ENCODE measurements at places on chromosomes 1 and 21.

DNA sequence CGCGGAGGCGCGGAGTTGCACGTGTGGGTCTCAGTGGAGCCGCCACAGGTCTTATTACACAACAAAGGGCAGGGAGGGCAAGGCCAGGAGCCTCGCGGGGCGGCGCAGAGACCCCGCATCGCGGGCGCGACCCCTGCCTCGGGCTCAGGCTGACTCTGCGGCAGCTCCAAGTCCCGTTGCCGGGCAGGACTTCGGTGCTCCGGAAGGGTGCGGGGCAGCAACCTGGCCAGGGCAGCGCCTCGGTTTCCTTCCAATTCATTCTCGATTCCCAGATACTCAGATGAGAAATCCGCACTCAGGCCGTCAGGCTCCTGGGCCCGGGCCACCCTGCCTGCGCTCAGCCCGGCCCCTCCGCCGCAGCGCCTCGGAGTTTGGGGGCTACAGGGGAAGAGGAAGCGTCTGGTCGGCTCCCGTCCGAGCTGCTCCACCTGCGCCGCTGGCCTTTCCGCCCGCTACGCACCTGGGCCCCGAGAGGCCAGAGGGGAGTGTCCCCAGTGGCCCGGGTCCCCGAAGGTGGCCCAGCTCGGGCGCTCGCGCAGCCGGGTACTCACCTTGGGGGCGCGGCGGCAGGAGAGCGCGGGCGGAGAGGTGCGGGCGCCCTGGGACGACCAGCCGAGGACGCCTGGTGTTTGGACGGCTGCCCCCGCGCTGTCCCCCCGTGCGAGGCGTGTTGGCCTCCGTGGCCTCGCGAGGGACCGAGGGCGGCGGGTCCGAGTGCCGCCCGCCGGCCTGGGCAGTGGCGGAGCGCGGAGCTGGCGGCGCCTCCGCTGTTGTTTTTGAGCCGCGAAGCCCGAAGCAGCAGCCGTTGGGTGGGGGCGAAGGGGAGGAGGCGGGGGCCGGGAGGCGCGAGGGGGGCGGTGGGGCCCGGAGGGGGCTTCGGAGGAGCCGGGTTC lies 1.1 kb upstream of the PRDM16 start:
- no peak for DNase-seq

GRCh38 chr1:108070662-108071061 lies 105.7 kb upstream of the VAV3 start:
- no peak for DNase-seq

- no peak for DNase-seq
Measured at GRCh38 chr1:197397895-197398294, 129.8 kb downstream of the CRB1 start.

- peak; percentile 46 for DNase-seq
Measured at GRCh38 chr1:226372885-226373284, 35.0 kb downstream of the PARP1 start.

DNA sequence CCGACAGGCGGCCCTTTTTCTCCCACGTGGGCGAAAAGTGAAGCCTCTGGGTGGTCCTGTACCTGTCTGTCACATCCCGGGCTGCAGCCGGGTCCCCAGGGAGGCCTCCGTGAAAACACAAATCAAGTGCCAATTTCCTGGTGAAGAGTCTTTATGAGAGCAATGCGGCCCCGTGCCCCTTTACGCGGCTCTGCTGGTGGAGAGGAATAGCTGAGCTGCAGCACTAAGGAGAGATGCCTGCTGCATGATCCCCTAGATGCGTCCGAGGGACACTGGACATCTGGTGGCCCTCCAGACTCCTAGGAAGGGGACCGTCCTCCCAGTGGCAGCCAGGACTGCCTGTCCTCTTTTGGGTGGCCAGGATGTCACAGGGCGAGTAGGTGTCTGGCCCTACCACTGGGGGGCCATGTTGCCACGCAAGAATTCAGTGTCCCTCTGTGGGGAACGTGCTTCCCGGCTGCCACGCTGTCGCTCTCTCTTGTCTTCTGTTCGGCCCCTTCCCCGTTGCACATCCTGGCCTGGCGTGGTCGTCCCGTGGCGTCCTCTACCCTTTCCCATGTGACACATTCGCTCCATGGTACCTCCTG lies 38.7 kb downstream of the COL18A1 start:
- no peak for DNase-seq

- no peak for DNase-seq
Measured at GRCh38 chr1:47919113-47919833, 77.9 kb downstream of the TRABD2B start.

GRCh38 chr1:19061798-19062197 lies 105.3 kb upstream of the IFFO2 start:
- no peak for DNase-seq

- no peak for DNase-seq
Measured at GRCh38 chr1:13751985-13752384, 52.0 kb downstream of the PRDM2 start.

DNA sequence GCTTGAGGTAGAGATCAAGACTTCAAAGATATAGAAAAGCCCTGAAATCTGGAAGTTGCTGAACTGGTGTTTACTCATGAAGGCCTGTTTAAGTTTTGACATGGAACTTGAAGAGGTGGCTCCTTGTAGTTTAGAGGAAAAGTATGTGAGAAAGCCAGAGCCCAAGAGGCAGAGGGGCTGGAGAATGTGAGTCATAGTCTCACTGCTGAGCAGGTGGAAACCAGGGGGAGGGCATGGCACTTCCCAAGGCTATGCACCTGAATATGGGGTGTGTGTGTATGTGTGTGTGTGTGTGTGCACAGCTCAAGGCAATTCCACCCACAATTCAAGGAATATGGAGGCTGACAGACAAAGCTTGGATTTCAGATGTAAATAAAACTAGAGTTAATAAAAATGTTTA lies 46.8 kb upstream of the C1orf198 start:
- DNase-seq, result no peak

DNA sequence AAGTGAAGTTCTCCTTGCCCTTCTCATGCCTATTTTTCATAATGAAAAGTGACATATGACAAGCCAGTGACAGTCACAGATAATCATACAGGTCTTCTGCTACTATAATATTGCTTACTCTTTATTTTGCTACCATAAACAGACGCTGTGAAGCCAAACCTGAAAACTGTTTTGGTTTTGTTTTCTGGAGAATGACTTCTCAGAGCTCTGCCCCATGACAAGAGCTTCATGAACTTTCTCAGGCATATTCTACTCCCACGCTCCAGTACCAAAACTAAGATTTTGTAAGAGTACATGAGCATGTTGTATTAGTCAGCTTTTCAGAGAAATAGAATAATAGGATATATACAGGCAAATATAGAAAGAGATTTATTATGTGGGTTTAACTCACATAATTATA lies 64.3 kb upstream of the VTCN1 start:
- DNase-seq, result no peak

DNA sequence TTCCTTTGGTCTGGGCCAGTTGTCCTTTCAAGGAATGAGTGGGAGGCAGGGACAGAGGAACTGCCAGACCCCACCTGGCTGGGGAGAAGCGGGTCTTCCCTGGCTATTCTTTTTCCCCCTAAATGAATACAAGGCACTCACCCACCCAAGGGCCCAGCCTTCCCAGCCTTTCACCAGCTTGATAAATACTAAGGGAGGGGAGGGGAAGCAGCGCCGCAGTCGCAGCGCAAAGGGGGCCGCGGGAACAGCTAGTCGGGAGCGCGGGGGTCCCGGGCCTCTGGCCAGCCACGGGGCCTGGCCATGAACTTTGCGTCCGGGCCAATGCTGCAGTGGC lies 91.3 kb upstream of the VAMP3 start:
- no peak for DNase-seq

DNA sequence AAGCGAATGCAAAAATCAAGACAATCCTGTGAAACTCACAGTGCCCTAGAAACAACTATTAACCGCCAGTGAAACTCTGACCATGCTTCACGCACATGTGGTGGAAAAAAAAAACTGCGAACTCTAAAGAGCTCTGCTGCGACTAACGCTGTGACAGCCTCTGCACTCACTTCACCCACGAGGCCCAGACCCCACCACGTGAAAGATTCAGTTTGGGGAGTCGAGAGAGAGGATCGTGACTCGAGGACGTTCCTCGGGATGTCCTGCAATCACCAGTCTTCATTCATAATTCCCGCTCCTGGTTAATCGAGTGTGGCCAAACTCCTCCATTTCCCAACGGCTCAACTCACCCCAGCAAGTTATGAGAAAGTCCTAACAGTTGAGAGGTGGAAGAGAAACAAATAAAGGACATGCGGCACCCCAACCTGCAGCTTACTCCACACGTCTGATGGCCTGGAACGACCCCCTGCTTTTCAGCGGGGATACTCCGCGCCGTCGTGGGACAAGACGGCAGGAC lies 1.1 kb downstream of the SERBP1 start:
- DNase-seq, result peak; percentile 64
